Stimulated activated CD4-positive, alpha-beta T cell treated with anti-CD3 and anti-CD28 coated beads, Interleukin-1b, Interleukin-23, amount 100 ng/mL, for 4 hours (primary cell): ENCODE measurements at places on chromosomes 1 and 21.

- no peak for DNase-seq
Observed at GRCh38 chr1:70462611-70463010, 51.5 kb downstream of the CTH start.

- DNase-seq, result no peak
Observed at GRCh38 chr1:181562395-181562794, 79.1 kb downstream of the CACNA1E start.

- no peak for DNase-seq
Observed at GRCh38 chr1:4018466-4019146, 118.5 kb upstream of the C1orf174 start.

DNA sequence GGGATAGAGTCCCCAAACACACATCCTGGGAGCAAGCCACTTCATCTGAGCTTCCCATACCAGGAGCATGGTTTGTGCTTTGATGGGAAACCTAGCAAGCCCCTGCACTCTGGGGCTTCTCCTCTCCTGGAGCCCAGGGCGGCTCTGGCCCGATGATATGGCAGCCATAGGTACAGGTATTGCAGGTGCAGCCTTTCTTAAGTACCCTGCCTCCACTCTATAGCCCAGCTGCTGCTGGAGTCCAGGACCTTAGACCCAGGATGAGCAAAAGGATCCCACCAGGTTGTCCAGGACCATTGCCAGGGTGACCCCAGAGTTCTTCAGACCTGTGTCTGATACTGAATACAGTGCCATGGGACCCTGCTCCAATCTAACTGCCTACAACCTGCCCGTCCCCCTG lies 4.2 kb downstream of the C1orf226 start:
- DNase-seq, result no peak

DNA sequence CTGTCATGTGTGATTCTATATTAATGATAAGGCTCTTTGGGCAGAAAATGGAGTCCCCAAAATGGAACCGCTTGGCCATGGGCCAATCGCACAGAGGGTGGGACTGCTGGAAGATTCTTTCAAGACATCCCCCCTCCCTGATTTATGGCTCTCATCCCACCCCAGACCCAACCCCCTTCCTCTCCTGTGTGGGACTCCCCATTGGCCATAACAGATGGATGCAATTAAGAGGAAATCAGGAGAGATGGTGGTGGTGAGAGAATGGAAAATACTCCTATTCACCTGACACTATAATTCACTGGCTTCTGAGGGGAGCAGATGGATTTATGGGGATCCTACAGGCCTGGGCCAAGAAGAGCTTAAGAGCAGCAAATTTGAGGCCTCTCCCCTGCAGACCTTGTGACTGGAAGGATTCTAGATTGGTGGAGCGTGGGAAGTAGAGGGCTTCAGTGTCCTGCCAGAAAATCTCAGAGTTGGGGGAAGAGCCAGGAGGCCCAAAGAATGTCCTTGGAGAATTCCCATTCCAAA lies 1.7 kb downstream of the IGFN1 start:
- no peak for DNase-seq

GRCh38 chr1:172177849-172178248 lies 242.6 kb upstream of the C1orf105 start:
- no peak for DNase-seq
